Dermis microvascular lymphatic vessel endothelial cell (primary cell): ENCODE measurements at places on chromosomes 1 and 21. TPM values are rescaled to one million over a fixed set of nuclear protein-coding genes. Genes with fewer than 3 reads are reported as not detected.

UBQLN4 gene
- total RNA-seq, result 13.1 and 14.3 TPM in 2 replicates

TAF1A gene
- total RNA-seq, result 2.4 and 2.8 TPM in 2 replicates

ZYG11A gene
- 0.13 TPM in 2 replicates for total RNA-seq

GORAB gene
- total RNA-seq, result 6.2 and 9.1 TPM in 2 replicates

TTC24 gene
- not detected in 2 replicates for total RNA-seq

TRIM67 gene
- not detected in 2 replicates for total RNA-seq

LAD1 gene
- total RNA-seq, result not detected in 2 replicates

- DNase-seq, result no peak
Observed at GRCh38 chr1:247961791-247962190, 3.2 kb upstream of the OR2AK2 start.

DNA sequence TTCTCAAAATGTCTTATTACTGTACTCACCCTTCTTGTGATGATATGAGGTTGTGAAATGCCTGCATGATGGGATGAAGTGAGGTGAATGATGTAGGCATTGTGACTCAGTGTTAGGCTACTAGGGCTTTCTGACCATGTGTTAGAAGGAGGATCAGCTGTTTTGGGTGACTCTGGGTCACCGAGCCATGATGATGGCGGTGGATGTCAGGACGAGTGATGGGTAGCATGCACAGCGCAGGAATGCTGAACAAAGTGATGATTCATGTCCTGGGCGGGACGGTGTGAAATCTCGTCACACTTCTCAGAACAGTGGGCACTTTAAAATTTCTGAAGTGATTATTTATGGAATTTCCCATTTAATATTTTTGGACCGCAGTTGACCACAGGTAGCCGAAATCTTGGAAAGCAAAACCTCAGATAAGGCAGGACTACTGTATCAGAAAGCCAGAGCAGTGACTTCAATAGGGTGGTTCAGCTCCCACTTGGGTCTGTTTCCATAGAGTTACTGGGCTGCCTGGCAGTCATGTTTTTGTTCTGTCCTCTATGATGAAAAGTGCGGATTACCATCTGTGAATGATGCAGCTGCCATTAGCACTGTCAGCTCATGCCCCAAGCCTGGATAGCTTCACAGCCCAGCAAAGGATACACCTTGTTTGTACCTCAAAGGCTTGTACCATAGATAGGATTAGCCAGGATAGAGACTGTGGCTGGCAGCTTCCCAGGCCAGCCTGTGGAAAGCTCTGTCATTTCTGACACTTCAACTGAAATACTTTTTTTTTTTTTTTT lies 26.6 kb downstream of the IL6R start:
- no peak for DNase-seq

- DNase-seq, result no peak
Observed at GRCh38 chr1:31502253-31502652, 74.1 kb upstream of the TINAGL1 start.

- no peak for DNase-seq
Observed at GRCh38 chr1:224141693-224142092, 27.8 kb downstream of the FBXO28 start.

GRCh38 chr1:64470665-64471217 lies 812 bp downstream of the CACHD1 start:
- peak; percentile 50 for DNase-seq

DNA sequence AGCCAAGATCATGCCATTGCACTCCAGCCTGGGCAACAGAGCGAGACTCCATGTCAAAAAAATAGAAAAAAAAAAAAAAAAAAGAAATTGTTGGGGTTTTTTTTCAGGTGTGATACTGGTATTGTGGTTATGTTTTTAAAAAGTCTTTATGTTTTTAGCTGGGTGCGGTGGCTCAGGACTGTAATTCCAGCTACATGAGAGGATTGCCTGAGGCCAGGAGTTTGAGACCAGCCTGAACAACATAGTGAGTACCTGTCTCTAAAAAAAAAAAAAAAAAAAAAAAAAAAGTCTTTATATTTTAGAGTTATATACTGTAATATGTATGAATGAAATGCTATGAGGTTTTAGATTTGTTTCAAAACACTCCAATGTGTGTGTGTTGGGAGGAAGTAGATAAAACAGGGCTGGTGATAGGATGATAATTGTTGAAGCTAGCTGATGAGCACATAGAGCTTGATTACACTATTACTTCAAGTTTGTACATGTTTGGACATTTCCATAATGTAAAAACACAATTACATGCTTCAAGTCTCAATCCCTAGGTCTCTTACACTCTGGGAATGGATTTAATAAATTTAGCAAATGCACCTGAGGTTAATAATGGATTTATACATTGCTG lies 30.2 kb upstream of the ATP5PO start:
- no peak for DNase-seq

DNA sequence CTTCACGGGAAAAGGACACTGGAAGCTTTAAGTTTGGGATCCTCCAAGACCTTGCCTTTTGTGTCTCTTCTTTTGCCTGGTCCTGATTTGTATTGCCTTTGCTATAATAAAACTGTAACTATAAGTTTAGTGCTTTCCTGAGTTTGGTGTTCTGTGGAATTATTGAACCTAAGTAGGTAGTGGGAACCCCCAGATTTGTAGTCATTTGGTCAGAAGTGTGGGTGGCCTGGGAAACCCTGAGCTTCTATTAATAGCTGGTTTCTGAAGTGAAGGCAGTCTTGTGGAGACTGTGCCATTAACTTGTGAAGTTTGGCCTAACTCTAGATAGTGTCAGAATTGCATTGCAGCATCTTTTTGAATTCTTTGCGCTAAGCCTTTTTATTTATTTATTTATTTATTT lies 6.8 kb upstream of the MYCL start:
- no peak for DNase-seq

GRCh38 chr1:145871994-145872924 lies 13.4 kb upstream of the PIAS3 start:
- peak; percentile 22 for DNase-seq

- peak; percentile 59 for DNase-seq
Observed at GRCh38 chr1:156385534-156386031, 16.6 kb downstream of the RHBG start.

DNA sequence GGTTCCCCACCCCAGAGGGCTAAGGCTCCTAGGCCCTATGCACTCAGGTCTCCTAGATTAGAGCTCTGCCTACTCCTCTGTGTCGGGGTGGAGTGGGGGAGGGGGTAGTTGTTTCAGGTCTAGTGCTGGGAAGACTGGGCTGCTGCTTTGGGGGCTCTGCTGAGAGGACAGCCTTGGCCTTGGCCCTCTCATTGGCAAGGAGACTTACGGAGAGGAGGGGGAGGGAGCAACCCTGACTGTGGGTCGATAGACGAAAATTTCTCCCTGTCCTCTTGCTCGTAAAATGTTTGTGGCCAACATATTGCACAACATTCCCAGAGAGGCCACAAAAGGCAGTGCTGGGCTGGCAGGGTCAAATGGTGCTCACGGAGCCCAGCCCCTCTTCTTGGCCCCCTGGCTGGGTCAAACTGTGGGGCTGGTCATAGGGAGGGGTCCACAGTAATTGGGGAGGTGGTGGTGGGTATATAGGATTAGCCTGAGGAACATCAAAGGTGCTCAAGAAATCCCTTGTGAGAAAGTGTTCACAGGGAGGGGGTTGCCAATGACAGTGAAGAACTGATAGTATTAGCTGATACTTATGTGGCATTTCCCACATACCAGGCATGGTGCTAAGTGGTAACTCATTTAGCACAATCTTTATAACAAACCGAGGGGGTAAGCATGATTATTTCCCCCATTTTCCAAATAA lies 8.5 kb upstream of the DMBX1 start:
- DNase-seq, result no peak

DNA sequence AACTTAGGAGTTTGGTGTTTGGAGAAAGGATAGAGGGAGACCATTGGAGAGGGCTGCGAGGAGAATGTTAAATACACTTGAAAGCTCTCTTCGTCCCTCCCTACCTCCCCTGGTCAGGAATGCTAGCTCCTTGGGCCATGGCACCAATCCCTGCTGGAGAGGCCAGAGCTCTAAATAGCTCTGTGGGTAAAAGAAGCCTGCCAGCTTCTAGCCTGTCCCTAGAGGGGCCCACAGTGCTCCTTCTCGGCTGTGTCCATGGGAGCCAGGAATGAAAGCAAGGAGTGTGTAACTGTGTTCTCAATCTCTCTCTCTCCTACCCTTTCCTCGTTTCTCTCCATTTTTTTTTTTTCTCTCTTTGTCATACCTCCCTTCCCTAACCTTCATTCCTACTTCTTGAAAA lies at the start of gene CCDC190:
Gene CCDC190, minus strand, starts transcription at position 75 of the 400 bp plus-strand sequence. CDS start 1,529 bp downstream, outside the sequence.
- DNase-seq, result no peak

GRCh38 chr1:22142315-22143064 lies 407 bp downstream of the WNT4 start:
- peak; percentile 37 for DNase-seq

DNA sequence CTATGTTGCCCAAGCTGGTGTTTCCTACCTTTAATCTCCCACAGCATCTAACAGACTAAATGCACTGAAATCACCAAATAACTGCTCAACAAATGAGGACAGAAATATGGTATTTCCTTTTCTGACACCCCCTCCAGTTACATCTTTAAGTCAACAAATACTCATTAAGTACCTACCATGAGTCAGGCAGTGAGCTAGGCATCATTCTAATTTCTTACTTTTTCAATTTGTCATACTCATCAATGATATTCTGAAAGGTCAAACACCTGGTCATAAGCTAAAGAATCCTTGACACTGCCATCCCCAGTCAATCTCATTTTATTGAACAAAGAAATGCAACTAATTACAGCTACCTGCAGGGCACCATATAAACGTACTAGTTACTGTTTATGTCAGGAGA lies 36.6 kb downstream of the LUZP1 start:
- DNase-seq, result no peak

DNA sequence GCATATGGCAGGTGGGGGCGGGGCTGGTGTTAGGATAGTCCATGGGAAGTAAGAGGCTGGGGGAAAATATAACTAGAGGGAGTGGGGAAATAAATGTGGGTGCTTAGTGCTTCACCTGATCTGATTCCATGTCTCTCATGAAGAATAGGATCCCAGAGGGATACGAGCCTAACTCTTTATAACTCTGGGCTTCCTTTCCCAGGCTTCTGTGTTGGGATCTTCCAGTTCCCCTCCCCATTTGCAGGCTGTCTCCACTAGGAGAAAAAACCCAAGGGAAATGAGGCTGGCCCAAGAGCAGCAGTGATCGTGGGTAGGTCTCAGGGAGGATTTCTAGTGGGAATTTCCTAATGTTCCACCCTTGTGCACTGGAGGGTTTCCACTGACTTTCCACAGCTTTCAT lies 1.6 kb downstream of the KCNJ9 start:
- no peak for DNase-seq

DNA sequence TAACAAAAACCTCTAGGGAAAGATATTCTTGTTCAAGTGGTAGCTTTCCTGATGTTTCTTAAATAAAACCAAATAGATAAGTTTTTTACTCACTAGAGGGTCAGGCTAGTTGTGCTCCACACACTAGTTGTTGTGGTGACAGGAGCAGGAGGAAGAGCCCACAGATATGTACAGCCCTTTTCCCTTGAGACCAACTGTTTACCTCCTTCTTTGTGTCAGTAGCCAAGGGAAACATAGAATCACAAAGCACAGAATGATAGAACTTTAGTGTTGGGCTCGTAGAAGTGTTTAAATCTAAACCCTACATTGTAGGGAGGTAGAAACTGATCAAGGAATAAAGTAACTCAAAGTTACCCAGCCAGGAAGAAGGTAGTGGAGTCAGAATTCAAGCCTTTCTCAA lies 309.0 kb downstream of the CTH start:
- no peak for DNase-seq

DNA sequence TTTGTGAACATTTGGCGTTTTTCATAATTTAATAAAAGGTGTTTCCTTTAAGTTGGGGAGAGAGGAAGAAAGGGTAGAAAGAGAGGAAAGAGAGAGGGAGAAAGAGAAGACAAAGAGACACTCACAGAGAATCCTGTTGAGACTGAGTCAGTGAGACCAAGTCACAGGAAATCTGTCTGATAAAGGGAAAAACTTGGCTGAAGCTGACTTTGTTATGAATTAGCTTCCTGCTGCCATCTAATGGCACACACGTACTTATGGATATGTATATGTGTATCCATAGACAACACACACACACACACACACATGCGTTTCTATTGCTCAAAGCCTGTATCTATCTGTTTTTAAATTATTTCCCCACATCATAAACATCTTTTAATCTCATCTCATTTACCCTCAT lies 42.5 kb upstream of the DISC1 start:
- peak; percentile 90 for DNase-seq

GRCh38 chr1:97041026-97041425 lies 319.4 kb downstream of the PTBP2 start:
- DNase-seq, result no peak

GRCh38 chr1:29255134-29255666 lies 18.9 kb downstream of the PTPRU start:
- no peak for DNase-seq
